ENCODE measurements at places on chromosomes 5 and 9.

GRCh38 chr9:121281614-121282276, 13.8 kb downstream of the GSN start:
- DNase-seq, result no peak
- H3K4me3 ChIP-seq, result no peak overlapping the region
- no peaks in the 10 kb centered on the region for H3K27me3 ChIP-seq
- H3K27ac ChIP-seq, result no peak overlapping the region
- no peaks in the 10 kb centered on the region for H3K36me3 ChIP-seq
- H3K4me1 ChIP-seq, result peaks cover 23% of the 10 kb centered on the region

DNA sequence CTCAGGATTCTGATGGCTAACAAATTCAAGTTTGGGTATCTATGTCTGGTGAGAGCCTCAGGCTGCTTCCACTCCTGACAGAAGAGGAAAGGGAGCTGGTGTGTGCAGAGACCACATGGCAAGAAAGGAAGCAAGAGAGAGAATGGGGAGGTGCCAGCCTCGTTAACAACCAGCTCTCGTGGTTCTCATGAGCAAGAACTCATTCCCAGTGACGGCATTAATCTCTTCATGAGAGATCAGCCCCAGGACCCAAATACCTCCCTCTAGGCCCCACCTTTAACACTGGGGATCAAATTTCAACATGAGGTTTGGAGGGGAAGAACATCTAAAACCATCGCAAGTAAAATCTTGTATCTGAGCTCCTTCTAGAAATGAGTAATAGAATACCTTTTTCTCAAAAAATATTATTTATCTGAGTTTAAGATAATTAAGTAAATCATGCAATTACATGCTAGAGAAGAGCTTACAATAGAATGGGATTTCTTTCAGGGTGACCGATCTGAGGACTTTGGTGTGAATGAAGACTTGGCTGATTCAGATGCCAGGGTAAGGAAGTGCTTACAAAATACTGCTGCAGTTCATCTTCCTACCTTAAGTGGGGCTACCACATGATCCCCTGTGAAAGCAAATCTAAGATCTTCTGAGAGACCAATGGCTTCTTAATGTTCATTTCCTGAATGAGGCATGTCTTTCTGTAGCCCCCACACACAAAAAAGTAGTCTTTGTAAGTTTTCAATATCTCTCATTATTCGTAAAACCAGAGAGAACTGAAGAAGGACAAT, 11.5 kb downstream of the ANXA1 start:
- no peak for DNase-seq
- peak overlapping the region; percentile 86 for H3K27ac ChIP-seq
- H3K36me3 ChIP-seq, result peaks cover 84% of the 10 kb centered on the region
- H3K4me3 ChIP-seq, result peak overlapping the region; percentile 8
- H3K27me3 ChIP-seq, result no peaks in the 10 kb centered on the region

- peaks cover 10% of the 10 kb centered on the region for H3K4me1 ChIP-seq
- H3K27ac ChIP-seq, result peak overlapping the region; percentile 3
- no peak for DNase-seq
- H3K4me3 ChIP-seq, result no peak overlapping the region
- peaks cover 86% of the 10 kb centered on the region for H3K36me3 ChIP-seq
- no peaks in the 10 kb centered on the region for H3K27me3 ChIP-seq
Observed at GRCh38 chr5:169785771-169786618, 148.9 kb downstream of the DOCK2 start.

DNA sequence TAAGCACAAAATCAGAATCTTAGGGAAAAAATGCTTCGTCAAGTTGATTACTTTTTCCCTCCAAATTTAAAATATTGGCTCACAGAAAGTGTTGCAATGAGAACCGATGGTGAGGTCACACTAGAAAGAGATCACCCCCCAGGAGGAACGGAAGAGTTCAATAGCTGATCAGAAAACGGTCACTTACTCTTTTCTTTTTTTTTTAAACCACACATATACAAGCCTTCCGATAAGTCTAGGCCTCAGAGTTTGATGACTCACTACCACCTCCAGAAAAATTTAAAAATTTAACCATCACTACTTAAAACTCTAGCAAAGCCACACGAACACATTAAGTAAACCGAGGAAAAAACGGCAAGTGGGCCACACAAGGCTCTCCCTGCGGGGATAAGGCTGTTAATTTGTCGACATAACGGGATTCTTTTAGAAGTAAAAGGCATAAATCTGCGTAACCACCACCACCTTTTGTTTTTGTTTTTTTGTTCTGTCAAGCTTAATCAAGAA, 1.2 kb downstream of the SURF4 start:
- H3K4me1 ChIP-seq, result peaks cover 48% of the 10 kb centered on the region
- H3K36me3 ChIP-seq, result peaks cover 54% of the 10 kb centered on the region
- DNase-seq, result peak; percentile 51
- peak overlapping the region; percentile 99 for H3K4me3 ChIP-seq

DNA sequence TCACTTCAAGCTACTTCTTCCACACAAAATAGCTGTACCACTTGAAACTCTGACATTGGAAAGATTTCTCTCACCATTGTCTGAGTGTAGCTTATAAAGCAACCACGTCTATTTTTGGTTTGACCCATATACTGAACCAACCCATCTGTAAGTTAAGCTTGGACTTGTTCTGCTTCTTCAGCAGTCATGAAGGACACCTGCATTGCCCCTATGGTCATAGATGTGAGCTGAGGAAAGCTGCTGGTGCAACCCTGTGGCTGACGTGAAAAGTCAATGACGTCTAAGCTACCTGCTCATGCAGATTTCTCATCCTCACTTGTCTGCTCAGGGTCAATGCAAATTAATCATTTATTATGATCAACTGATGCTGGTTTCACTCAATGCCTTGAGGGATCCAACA, 417.4 kb downstream of the CETN3 start:
- no peak overlapping the region for H3K4me3 ChIP-seq
- H3K27ac ChIP-seq, result no peak overlapping the region
- H3K36me3 ChIP-seq, result no peaks in the 10 kb centered on the region
- H3K4me1 ChIP-seq, result no peaks in the 10 kb centered on the region

DNA sequence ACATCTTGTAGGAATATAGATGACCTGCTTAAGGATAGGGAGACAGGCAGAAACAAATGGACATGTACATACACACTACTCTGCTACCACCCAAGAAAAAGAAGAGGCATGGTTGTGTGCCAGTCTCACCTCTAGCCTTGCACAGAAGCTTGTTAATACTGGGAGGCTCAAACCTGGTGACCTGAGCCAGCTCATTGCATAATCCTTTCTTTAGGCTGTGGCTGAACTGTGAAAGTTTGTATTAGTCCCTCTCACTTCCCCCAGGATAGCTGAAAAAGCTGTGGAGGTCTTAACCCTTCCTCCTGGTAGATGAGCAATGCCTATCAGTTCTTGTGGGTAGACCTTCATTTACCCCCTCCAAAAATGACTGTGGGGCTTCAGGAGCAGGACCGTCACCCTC, 28.7 kb downstream of the TPD52L3 start:
- no peaks in the 10 kb centered on the region for H3K36me3 ChIP-seq
- H3K27ac ChIP-seq, result no peak overlapping the region
- no peak overlapping the region for H3K4me3 ChIP-seq
- no peak for DNase-seq

Data from activated T-cell treated with anti-CD3 and anti-CD28 coated beads, Interleukin-2, amount 50 U/mL, for 24 hours (primary cell).